ENCODE measurements at places on chromosomes 13 and 19.

- DNase-seq, result no peak
Observed at GRCh38 chr19:39053276-39054090, 21.1 kb upstream of the FBXO27 start.

DNA sequence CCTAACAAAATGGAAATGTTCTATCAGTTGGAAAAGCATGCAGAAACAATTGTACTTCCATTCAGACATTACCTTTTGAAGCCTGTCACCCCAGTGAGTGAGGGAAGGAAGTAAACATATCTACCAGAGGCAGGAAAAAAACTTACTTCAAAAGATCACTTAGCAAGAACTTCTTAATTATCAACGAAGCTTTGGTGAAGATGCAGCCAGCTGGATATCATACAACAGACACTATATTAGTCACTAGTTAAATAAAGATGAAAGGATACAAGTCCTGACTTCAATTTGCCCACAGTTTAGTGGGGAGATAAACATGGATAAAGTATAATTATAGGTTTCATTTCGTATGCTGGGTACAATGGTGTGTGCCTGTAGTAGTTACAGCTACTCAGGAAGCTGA lies 148.8 kb downstream of the TNFRSF19 start:
- DNase-seq, result no peak

- no peak for DNase-seq
Observed at GRCh38 chr13:39444866-39445265, 158.1 kb downstream of the LHFPL6 start.

DNA sequence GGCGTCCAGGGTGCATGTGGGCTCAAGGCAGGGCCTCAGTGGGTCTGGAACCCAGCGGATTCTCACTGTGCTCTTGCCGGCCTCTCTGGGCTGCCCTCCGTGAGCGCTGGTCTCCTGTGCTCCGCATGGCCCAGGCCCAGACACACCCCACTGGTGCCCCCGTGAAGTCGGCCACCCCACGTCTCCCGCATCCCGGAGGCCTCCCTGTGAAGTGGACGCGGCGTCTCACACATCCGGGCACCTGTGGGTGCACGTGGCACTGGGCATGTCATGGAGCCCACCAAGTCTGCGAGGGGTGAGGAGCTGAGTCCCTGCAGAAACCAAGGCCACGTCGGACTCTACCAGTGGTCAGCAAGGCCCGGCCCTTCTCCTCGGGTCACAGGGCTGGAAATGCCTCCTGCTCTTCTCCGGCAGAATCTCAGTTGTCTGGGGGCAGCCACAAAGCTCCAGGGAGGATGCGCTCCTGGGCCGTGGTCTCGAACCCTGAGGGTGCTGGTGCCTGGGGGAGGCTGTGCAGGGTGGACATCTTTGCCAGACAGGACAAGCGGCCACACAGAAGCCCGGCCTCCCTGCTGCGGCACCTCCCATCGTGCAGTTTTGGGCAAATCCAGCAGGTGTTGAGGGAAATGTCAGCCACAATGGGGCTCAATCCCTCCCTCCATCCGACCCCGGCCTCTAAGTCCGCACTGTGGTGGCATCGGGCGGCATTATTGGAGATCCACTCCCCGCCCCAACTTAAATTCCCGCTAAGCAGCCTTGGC lies 2.2 kb downstream of the C13orf46 start:
- no peak for DNase-seq

GRCh38 chr19:18741124-18742121 lies 49.7 kb downstream of the COMP start:
- DNase-seq, result no peak

DNA sequence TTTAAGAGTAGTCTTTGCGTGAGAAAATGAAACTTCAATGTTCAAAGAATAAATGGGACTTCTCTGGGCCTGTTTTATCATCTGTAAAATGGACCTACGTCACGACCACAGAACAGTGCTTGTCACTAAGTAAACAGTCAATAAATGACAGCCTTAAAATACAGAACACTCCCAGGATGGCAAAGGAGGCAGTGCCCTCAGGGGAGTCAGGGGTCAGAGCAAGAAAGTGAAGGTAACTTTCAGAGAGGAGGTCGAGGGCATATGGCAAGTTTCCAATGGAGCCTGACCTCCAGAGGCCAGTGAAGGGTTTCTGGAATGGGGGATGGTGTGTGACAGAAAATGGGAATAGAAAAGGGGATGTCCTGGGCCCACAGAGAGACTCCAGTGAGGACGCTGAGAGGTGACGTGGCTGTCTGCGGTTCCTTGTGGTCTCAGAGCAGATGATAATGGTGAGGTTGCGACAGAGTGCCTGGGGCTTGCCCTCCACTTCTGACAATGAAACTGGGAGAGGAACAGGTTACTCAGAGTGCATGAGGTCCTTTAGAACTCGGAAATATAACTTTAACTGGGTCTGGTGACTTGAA lies 91.8 kb downstream of the UBL3 start:
- no peak for DNase-seq

GRCh38 chr19:55068950-55069864 lies 6.3 kb upstream of the RDH13 start:
- DNase-seq, result peak; percentile 48

GRCh38 chr19:46493236-46494145 lies 2.2 kb downstream of the PNMA8B start:
- DNase-seq, result peak; percentile 76

DNA sequence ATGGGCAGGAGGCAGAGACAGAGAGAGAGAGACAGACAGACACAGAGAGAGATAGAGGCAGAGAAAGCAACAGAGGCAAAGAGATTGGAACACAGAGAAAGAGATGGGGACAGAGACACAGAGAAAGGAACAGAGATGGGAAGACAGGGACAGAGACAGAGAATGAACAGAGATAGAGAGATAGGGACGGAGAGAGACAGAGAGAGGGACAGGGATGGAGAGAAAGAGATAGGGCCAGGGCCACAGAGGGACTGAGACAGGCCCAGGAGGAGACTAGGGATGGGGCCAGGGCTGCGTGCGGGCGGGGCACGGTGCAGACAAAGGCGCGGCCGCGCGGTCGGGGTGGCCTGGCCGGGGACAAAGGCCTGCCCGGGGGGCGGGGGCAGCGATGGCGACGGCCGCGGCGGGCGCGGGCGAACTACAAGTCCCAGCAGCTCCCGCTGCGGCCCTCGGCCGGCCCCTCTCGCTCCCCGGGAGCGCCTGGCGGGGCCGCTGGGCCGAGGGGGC lies at the start of gene ZNF358:
Gene ZNF358 (plus strand): TSS at position 459 of the 507 bp plus-strand sequence. CDS start 3,140 bp downstream, outside the sequence.
- peak; percentile 91 for DNase-seq

DNA sequence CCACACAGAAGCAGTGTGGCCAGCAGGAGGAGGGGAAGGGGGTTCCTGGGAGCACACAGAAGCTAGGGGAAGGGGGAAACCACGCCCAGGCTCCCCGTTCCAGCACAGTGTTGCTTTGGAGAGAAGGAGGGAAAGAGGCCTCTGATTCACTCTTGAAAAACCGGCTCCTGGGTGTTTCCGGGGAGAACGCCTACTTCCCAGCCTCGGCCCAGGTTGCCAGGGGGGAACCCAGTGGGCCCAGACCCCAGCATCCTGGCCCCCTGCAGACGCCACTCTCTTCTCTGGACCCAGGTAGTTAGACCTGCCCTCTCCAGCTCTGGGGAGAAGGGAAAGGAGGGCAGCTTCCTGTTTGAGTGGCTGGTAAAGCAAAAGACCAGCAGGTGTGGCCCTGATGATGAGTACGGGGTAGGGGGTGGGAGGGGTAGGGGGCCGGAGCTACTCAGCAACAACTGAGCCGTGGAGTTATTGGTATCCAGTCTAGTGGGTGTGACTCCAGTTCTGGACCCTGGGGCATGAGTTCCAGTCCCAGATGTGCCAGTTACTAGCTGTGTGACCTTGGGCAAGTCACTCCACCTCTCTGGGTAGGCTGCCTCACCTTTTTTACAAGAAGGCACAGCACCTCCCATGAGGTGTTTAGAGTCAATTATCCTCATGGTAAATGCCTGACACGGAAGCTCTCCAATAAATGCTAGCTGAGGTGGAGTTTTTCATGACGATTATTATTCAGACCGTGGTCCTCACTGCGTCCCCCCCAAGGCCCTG lies 836 bp downstream of the GIPC1 start:
- DNase-seq, result no peak

Data from eye (tissue), 1 donor.